Posterior vena cava (tissue), 2 donors: ENCODE measurements at places on chromosomes 6 and 20. TPM values are rescaled to one million over a fixed set of nuclear protein-coding genes. Genes with fewer than 3 reads are reported as not detected.

GRCh38 chr6:13405961-13406477, 77.7 kb upstream of the TBC1D7 start:
- DNase-seq, result no peak

SLC22A16 gene
- total RNA-seq, result 1.6 TPM

FAM210B gene
- total RNA-seq, result 34.3 TPM

PSORS1C1 gene
- total RNA-seq, result 1.9 TPM

RAB22A gene
- total RNA-seq, result 27.3 TPM

HUS1B gene
- total RNA-seq, result 1.6 TPM

DNA sequence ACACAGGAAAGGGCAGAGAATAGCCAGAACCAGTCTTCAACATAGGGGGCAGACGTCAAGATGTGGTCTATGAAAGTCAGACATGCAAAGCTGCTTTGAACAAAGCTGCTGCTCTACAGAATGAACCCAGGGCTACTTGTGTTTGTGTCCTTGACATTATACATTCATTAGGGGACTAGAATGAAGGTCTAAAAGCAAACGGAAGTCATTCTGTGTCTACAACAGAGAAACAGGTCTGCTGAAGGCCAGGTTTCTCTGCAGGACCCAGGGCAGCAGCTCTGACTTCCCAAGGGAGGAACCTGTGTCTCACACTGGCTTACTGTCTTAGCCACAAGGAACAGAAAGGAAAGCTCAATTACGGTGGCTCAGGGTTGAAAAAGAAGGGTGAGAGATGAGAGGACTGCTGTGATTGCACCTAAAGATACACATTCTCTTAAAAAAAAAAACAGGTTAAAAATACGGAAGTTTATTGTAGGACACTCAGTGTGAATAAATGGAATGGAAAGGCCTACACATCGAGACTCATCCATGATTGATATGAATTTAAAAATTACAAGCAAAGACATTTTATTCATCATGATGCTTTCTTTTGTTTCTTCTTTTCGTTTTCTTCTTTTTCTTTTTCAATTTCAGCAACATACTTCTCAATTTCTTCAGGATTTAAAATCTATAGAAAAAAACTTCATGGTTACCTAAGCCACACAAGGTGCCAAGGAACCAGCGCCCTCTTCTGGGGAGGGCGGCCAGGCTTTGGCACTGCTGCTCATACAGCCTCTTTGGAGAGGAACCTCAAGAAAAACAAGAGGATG, 6.7 kb downstream of the PSMA7 start:
- DNase-seq, result peak; percentile 91

CD24 gene
- 3.0 TPM for total RNA-seq

- DNase-seq, result no peak
Measured at GRCh38 chr6:106334646-106335448, 9.3 kb upstream of the ATG5 start.

GRCh38 chr6:160137130-160137988, 15.7 kb downstream of the SLC22A1 start:
- DNase-seq, result no peak

GRCh38 chr6:18973251-18973650, 586.1 kb downstream of the RNF144B start:
- DNase-seq, result no peak

RFX6 gene
- total RNA-seq, result not detected

SLC52A3 gene
- 1.1 TPM for total RNA-seq

- DNase-seq, result no peak
Measured at GRCh38 chr6:414447-414846, 22.9 kb downstream of the IRF4 start.

- DNase-seq, result no peak
Measured at GRCh38 chr6:167795874-167796191, 30.9 kb upstream of the AFDN start.

- DNase-seq, result no peak
Measured at GRCh38 chr6:38646166-38646878, 6.6 kb upstream of the BTBD9 start.

GRCh38 chr20:61746781-61747180, 318.9 kb downstream of the TAF4 start:
- DNase-seq, result peak; percentile 72

DNA sequence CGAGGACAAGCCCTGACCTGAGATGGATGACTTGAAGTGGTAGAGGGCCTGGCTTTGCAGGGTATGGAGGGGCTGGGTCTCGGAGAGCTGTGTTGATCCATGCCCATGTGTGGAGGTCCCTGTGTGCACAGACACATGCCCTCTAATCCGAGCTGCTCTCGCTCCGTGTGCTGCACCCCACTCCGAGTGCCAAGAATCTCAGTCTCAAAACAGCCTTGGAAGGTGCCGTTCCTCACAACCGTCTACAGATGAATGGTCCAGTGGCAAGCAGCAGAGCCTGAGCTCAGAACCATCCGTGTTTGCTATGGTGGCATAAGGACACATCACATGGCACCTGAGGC, 92.4 kb downstream of the RAMACL start:
- peak; percentile 57 for DNase-seq

LY6G6F gene
- total RNA-seq, result not detected

DNA sequence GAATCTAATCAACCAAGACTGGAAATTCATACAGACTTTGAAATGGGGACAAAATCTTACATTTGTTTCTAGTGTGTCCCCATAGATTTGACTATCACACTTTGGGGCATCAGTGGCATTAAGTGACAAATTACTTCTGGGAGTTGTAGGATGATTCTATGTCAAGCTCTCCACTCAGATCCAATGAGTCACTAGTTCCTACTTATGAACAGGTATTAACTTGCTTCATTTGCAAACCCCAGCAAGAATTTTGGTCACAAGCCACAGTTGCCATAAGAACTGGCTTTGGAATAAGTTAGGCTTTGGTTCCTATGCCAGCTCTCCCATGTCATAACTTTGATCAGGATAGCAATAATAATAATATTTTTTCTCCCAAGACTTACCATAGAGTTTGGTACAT, 77.6 kb upstream of the PTPRK start:
- DNase-seq, result no peak

GRCh38 chr20:39019805-39020325, 57.7 kb downstream of the DHX35 start:
- no peak for DNase-seq

GRCh38 chr20:9241232-9241692, 172.4 kb downstream of the PLCB4 start:
- DNase-seq, result no peak

- DNase-seq, result no peak
Measured at GRCh38 chr6:157406661-157407060, 25.7 kb downstream of the ZDHHC14 start.

OPRL1 gene
- total RNA-seq, result 0.76 TPM

DNA sequence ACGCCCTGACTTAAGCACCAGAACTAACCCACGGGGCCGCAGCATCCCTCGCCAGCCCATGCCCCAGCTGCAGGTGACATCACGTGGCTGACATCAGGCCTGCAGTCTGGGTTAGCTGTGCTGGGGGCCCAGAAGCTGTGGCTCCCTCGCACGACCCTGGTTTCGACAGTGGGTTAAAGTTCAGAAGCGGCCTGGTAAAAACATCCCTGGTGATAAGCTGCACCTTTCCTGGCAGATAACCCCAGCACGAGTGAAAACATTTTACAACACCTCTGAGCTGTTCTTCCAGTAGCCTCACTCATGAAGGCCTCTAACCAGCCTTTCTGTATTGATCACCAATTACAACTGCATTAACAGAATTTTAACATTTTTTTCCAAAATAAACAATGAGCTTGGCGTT, 136.4 kb upstream of the RREB1 start:
- DNase-seq, result no peak

- no peak for DNase-seq
Measured at GRCh38 chr6:9412951-9413559, 977.7 kb upstream of the SLC35B3 start.

- DNase-seq, result no peak
Measured at GRCh38 chr20:34956041-34956458, 382 bp downstream of the MYH7B start.
